Esophagus squamous epithelium (tissue), 5 donors: ENCODE measurements at places on chromosomes 3 and 15.

GRCh38 chr3:155465664-155466063, 172.2 kb upstream of the STRIT1 start:
- DNase-seq: no peak

GRCh38 chr3:151770956-151771355, 37.2 kb downstream of the AADACL2 start:
- no peak for DNase-seq

DNA sequence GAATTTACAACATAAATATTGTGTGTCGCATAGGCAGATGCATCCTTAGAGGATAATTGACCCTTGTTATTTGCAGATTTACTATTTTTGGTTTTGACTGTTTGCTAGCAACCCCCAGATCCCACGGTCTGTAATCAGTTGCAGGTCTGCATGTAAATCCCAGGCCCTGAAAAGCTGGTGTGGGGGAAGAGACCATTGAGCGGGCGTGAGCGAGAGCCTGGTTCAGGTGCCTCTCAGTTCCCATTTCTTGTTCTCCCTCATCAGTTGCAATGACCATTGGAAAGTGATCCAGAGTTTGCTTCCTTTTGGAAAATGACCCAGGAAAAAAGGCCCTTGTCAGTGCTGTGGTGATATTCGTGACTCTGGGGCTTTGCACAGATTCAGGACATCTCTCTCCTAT, 238.9 kb downstream of the UACA start:
- DNase-seq: no peak

- no peak for DNase-seq
Measured at GRCh38 chr3:20240154-20240883, 54.3 kb upstream of the SGO1 start.

GRCh38 chr3:167209011-167209410, 171.1 kb downstream of the ZBBX start:
- DNase-seq: no peak

DNA sequence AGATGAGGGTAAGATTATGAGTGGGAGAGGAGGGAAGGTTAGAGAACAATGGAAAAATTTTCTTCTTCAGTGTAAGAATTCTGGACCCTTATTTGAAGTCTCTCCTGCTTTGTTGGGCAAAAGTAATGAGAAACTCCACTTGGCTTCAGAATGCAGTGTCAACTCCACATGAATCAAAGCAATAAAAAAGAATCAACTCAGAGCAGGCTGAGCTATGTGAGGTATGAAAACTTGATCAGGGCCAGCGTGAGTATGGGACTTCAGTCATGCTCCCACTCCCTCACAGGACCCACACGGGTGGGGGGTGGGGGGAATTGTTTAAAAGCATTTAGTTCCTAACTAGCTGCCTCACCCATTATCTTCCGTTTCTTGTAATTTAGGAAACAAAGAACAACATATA, 502.2 kb downstream of the PDCD6IP start:
- no peak for DNase-seq

GRCh38 chr3:146561879-146562278, 17.5 kb upstream of the PLSCR1 start:
- DNase-seq: no peak

DNA sequence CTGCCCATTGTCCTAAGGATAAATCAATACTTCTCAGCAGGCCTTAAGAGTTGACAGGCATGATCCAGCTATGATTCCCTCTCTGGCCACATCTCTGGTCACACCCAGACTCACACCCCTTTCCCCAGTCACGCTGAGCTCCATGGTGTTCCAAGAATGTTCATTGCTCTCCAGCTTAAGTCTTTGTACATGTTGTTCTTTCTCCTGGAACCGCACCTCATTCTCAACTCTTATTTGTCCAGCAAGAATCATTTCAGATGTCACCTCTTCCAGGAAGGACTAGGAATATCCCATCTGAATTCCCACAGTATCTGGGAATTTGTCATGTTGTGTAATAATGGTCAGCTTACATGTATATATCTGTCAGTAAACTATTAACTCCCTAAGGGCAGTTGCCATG, 118.3 kb upstream of the GALNT15 start:
- DNase-seq: no peak
